NCI-H524 (cell line): ENCODE measurements at places on chromosomes 7 and 10.

DNA sequence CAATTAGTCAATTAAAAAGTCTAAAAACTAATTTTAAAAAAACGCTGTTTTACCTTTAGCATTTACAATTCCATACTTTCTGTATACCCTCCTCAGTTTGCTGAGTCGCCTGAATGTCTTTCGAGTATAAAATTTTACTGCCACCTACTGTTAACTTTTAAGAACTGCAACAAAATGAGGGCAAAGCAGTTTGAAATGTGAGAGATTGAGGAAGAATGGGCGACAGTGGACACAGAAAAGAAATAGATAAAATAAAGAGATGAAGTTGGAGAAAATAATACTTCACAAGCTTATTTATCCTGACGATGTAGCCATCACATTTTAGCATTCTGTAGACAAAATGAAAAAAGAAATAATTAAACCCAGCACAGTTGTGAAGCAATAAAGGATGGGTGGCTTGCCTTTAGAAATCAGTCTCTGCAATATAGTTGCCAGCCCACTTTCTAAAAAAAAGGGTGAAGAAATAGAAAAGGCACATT is 110.8 kb upstream of the PTN start:
- DNase-seq: no peak

GRCh38 chr10:78768041-78768835 is 300.5 kb upstream of the ZMIZ1 start:
- no peak for DNase-seq

DNA sequence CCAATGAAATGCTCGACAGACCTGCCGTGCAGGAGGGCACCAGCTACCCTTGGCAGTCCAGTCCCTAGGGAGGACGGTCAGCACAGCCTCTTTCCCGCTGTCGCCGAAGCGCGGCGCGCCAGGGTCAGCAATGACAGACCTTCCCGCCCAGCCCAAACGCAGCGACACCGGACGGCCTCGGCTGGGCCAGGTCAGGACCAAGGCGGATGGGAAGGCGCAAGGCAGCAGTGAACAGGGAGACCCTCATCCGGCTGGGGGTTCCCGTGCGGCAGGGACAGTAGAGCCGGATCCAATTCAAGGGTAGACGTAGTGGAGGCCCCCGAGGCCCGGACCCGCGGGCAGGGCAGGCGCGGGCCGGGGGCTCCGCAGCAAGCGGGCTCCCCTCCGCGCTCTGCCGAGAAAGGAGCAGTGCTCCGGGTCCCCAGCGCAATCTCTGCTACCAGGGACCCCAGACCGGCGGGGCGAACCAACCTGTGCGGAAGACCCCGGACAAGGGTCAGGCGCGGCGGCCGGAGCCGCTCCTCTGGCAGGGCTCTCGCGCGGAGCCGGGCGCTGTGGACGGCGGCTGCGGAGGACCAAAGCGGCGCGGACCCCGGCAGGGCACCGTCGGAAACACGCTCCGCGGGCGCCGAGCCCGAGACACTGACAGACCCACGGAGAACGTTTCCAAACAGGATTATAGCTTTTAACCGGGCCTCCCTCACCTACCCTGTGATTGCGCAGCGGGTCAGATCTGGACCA is at the start of gene SEC31B:
Gene SEC31B (minus strand): TSS at position 551 of the 741 bp plus-strand sequence. CDS start 2,909 bp downstream, outside the sequence.
- no peak for DNase-seq

GRCh38 chr10:22853906-22854447 is 73.9 kb upstream of the ARMC3 start:
- DNase-seq: no peak

- no peak for DNase-seq
Observed at GRCh38 chr7:55020466-55020871, 1.7 kb downstream of the EGFR start.

DNA sequence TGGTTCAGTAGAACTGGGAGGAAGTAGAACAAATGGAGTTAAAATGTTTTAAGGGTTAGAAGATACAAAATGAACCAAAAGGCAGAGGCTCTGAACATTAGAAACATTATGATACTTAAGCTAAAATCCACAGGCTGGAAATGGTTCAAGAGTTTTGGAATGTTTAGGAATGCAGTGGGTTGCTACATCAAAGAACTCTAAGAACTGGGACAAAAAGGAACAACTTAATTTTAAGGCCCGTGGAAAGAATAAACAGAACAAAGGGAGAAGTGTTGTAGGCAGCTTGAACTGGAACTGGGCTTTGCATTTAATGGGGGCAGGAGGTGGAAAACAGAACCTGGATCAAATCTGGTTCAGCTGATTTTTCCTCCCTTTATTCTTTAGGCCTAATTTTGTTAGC is 3.5 kb upstream of the C7orf25 start:
- no peak for DNase-seq
